ENCODE measurements at places on chromosomes 1 and 21.
A peak's percentile ranks its signal among the peaks of the same experiment; 100 is the strongest.

GRCh38 chr1:211267204-211267857 lies 8.2 kb downstream of the RCOR3 start:
- no peak for DNase-seq

DNA sequence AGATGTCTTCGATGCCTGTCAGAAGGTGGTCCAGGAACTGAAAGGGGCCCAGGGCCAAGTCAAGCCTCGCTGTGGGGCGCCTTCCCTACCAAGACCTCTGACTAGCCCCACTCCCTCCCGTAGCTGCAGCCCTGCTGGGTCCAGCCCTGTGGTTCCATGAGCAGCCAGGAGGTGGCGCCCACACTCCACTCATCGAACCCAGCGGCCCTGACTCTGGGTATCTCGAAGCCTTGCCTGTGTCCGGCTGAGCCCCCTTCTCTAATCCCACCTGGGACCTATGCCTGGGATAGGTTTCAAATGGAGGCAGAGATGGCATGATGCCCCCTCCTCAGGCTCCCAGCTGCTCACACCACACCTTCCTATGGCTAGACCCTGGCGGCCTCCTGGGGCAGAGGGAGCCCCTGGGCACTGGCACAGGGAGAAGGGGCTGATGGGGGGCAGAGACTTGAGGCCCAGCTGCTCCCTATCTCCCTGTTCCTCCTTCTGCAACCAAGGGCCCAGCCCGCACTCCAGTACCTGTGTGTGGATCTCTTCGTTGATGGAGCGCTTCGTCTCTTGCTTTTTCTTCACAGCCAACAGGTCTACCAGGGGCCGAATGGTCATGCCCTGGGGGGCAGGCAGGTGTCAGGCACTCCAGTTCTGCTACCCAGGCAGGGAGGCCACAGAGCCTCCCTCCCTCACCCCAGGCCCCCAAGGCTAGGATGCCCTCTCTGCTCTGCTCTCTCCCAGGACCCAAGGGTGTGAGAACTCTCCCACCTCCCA lies 52.0 kb downstream of the SLC9A1 start:
- DNase-seq: peak; percentile 87

- DNase-seq: no peak
Measured at GRCh38 chr1:51897699-51898031, 19.1 kb upstream of the NRDC start.

- no peak for DNase-seq
Measured at GRCh38 chr1:57839067-57839466, 415.2 kb upstream of the DAB1 start.

GRCh38 chr1:96580920-96581319 lies 140.7 kb upstream of the PTBP2 start:
- DNase-seq: no peak

Data from D341Med (cell line).